ENCODE measurements at places on chromosomes 4 and X.

GRCh38 chrX:74578137-74578536 is 36.3 kb downstream of the RLIM start:
- H3K4me1 ChIP-seq, result no peaks in the 10 kb centered on the region
- H3K27me3 ChIP-seq, result no peaks in the 10 kb centered on the region
- H3K4me3 ChIP-seq, result no peak overlapping the region

GRCh38 chrX:77918568-77918967 is 8.1 kb downstream of the ATP7A start:
- no peaks in the 10 kb centered on the region for H3K36me3 ChIP-seq
- no peak overlapping the region for H3K4me3 ChIP-seq
- H3K27ac ChIP-seq, result no peak overlapping the region

- no peak overlapping the region for H3K4me3 ChIP-seq
- no peaks in the 10 kb centered on the region for H3K36me3 ChIP-seq
- H3K27ac ChIP-seq, result no peak overlapping the region
- H3K4me1 ChIP-seq, result peaks cover 32% of the 10 kb centered on the region
- DNase-seq, result no peak
These were observed 17.8 kb downstream of the JADE1 start for GRCh38 chr4:128827296-128827695.

DNA sequence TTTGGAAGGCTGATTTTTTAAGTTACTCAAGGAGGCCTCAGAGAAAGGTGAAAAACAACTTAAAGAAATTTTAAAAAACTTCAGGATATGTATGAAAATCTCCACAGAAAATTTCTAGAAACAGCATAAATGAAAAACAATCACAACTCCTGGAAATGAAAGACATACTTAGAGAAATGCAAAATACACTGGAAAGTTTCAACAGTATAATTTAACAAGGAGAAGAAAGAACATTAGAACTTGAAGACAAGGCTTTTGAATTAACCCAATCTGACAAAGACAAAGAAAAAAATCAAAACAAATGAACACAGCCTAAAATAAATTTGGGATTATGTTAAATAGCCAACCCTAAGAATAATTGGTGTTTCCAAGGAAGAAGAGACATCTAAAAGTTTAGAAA is 300.5 kb downstream of the ANTXR2 start:
- H3K36me3 ChIP-seq, result no peaks in the 10 kb centered on the region
- no peak overlapping the region for H3K4me3 ChIP-seq
- no peaks in the 10 kb centered on the region for H3K27me3 ChIP-seq
- no peak overlapping the region for H3K27ac ChIP-seq
- no peaks in the 10 kb centered on the region for H3K4me1 ChIP-seq
- no peak for DNase-seq

GRCh38 chr4:147492761-147493160 is 11.9 kb downstream of the EDNRA start:
- H3K27me3 ChIP-seq, result no peaks in the 10 kb centered on the region
- no peak overlapping the region for H3K27ac ChIP-seq
- no peak overlapping the region for H3K4me3 ChIP-seq
- no peak for DNase-seq
- no peaks in the 10 kb centered on the region for H3K36me3 ChIP-seq
- H3K4me1 ChIP-seq, result peaks cover 5% of the 10 kb centered on the region

GRCh38 chr4:829291-829690 is 3.4 kb upstream of the CPLX1 start:
- no peak overlapping the region for H3K4me3 ChIP-seq
- peaks cover 28% of the 10 kb centered on the region for H3K27me3 ChIP-seq
- H3K4me1 ChIP-seq, result peaks cover 20% of the 10 kb centered on the region
- H3K27ac ChIP-seq, result no peak overlapping the region
- DNase-seq, result peak; percentile 41

GRCh38 chr4:68499021-68499420 is 51.8 kb downstream of the TMPRSS11E start:
- no peaks in the 10 kb centered on the region for H3K27me3 ChIP-seq
- no peaks in the 10 kb centered on the region for H3K36me3 ChIP-seq
- no peak for DNase-seq
- H3K4me3 ChIP-seq, result no peak overlapping the region
- no peak overlapping the region for H3K27ac ChIP-seq
- peaks cover 4% of the 10 kb centered on the region for H3K4me1 ChIP-seq

DNA sequence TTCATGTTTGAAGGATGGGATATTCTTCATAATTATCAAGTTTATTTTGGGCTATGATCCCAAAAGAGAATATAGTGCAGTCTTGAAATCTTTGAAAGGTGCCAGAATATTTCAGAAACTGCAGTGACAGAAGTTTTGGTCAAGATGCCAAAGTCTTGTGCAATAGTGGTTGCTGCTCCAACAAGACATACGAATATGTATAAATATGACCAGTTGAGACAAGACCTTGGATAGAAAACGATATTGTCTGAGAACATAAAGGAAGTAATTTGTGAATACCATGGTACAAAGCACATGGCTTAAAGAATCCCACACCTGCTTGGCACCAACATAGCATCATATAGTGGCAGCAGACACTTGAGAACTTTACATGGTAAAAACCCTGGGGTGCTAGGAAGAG is 48.6 kb upstream of the AMELX start:
- no peaks in the 10 kb centered on the region for H3K36me3 ChIP-seq
- H3K4me3 ChIP-seq, result no peak overlapping the region
- H3K4me1 ChIP-seq, result no peaks in the 10 kb centered on the region
- no peak for DNase-seq
- H3K27ac ChIP-seq, result no peak overlapping the region

GRCh38 chrX:41003506-41004270 is 81.6 kb upstream of the USP9X start:
- H3K27ac ChIP-seq, result no peak overlapping the region
- DNase-seq, result no peak
- H3K4me3 ChIP-seq, result no peak overlapping the region
- no peaks in the 10 kb centered on the region for H3K27me3 ChIP-seq
- H3K36me3 ChIP-seq, result no peaks in the 10 kb centered on the region
- peaks cover 6% of the 10 kb centered on the region for H3K4me1 ChIP-seq

GRCh38 chr4:182143086-182143821 is 99.9 kb upstream of the TENM3 start:
- no peak for DNase-seq
- H3K27ac ChIP-seq, result peak overlapping the region; percentile 71
- H3K27me3 ChIP-seq, result peaks cover 92% of the 10 kb centered on the region
- peaks cover 39% of the 10 kb centered on the region for H3K4me1 ChIP-seq

- no peaks in the 10 kb centered on the region for H3K36me3 ChIP-seq
- H3K4me1 ChIP-seq, result no peaks in the 10 kb centered on the region
- no peak overlapping the region for H3K27ac ChIP-seq
- H3K4me3 ChIP-seq, result no peak overlapping the region
- no peaks in the 10 kb centered on the region for H3K27me3 ChIP-seq
- DNase-seq, result no peak
These were observed 297.2 kb upstream of the LDB2 start for GRCh38 chr4:17195461-17196275.

DNA sequence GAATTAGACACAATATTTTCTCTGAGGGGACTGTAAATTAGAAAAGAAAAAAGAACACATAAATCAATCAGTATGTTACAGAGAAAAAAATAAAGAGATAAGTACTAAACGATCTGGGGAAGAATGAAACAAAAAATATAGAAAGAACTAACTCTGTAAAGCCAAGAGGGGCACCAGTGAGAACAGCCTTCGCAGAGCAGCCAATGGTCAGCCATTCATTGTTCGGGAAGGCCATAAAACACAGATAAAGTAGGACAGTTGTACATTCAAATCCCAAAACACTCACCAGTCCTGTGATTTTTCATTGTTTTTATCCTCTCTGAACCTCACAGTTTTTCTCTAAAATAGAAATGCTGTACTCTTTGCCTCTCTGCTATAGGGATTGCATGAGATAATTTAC is 127.9 kb downstream of the NEK1 start:
- H3K27ac ChIP-seq, result no peak overlapping the region
- no peak for DNase-seq
- H3K36me3 ChIP-seq, result no peaks in the 10 kb centered on the region
- H3K4me1 ChIP-seq, result no peaks in the 10 kb centered on the region
- no peak overlapping the region for H3K4me3 ChIP-seq
- H3K27me3 ChIP-seq, result no peaks in the 10 kb centered on the region

DNA sequence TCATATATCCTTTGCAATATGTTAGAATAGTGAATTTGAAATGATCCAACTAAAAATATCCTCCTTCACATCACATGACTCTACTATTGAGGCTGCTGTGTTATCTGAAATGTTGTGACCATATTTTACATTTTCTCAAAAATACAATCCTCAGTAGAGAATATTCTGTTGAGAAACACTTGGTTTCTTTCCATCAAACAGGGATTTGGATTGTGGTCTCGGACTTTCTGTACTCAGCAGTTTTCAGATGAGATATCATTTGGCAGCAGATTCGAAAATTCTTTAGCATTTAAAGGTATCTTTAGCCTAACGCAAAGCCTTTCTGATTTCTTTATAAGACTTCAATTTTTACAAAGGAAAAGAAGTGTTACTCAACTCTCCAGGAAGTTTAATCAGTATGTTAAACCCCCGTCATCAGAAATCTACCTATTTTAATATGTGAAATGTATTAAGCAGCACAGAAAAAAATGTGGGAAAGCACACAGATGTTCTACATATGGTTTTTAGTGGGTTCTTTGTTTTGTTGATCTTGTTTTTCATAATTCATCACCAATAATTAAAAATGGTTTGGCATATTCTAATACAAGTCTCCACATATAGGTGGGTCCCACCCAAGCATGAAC is 55.4 kb upstream of the ANXA3 start:
- no peaks in the 10 kb centered on the region for H3K27me3 ChIP-seq
- no peaks in the 10 kb centered on the region for H3K4me1 ChIP-seq
- H3K36me3 ChIP-seq, result no peaks in the 10 kb centered on the region
- H3K27ac ChIP-seq, result no peak overlapping the region
- no peak for DNase-seq

DNA sequence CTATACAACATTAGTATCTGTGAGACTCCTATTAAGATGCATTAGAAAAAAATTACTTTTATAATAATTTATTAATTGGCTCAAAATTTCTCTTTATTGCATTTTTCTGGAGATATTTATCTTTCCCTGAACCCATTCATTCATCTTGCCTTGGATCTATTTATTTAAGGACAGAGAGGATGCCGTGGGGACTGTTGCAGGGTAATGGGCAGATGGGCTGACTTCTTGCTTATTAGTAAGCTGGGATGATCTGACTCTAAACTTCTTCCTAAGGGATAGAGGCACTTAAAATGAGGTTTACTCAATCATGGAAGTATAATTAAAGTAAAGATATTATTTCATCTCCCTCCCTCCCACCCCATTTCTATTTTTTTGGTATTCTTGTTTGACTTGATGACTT is 18.2 kb upstream of the ANK2 start:
- no peak for DNase-seq
- H3K4me3 ChIP-seq, result no peak overlapping the region
- H3K27me3 ChIP-seq, result no peaks in the 10 kb centered on the region
- no peaks in the 10 kb centered on the region for H3K4me1 ChIP-seq
- no peaks in the 10 kb centered on the region for H3K36me3 ChIP-seq

GRCh38 chr4:122218762-122219161 is 66.6 kb downstream of the BLTP1 start:
- H3K4me3 ChIP-seq, result no peak overlapping the region
- H3K36me3 ChIP-seq, result peaks cover 69% of the 10 kb centered on the region
- DNase-seq, result no peak
- H3K27ac ChIP-seq, result no peak overlapping the region
- H3K4me1 ChIP-seq, result no peaks in the 10 kb centered on the region

DNA sequence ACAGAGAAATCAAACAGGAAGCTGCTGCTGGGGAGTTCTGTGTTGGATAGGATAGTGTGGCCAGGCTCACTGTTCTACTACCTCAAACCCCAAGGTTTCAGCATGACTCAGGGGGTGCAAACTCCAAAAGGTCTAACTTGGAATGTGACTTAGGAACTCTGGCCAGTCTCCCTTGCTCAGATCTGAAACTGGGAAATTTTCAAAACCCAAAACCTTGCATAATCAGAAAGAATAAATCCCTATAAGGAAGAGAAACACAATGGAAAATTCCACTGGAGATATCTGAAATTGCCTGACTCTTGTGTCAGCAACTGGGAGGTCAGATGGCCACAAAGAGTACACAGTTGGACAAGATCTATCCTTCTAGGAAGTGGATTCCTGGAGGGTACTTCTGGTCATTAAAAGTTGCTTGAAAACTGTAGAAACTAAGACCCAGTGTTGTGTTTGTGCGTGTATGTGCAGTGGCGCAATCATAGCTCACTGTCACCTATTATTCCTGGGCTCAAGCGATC is 58.0 kb downstream of the PPEF2 start:
- H3K27me3 ChIP-seq, result no peaks in the 10 kb centered on the region
- H3K4me3 ChIP-seq, result no peak overlapping the region
- H3K27ac ChIP-seq, result no peak overlapping the region

- H3K4me3 ChIP-seq, result no peak overlapping the region
- DNase-seq, result no peak
- H3K27ac ChIP-seq, result no peak overlapping the region
- H3K27me3 ChIP-seq, result no peaks in the 10 kb centered on the region
- peaks cover 7% of the 10 kb centered on the region for H3K4me1 ChIP-seq
These were observed 52.2 kb downstream of the FRYL start for GRCh38 chr4:48727666-48728459.

- H3K4me3 ChIP-seq, result no peak overlapping the region
- no peaks in the 10 kb centered on the region for H3K27me3 ChIP-seq
These were observed 636 bp upstream of the EOLA1 start for GRCh38 chrX:149540131-149540620.

GRCh38 chr4:84639145-84639544 is 56.2 kb downstream of the CDS1 start:
- no peaks in the 10 kb centered on the region for H3K36me3 ChIP-seq
- H3K4me3 ChIP-seq, result no peak overlapping the region
- DNase-seq, result no peak
- H3K4me1 ChIP-seq, result no peaks in the 10 kb centered on the region

GRCh38 chr4:54908763-54909162 is 216.6 kb downstream of the KDR start:
- no peaks in the 10 kb centered on the region for H3K4me1 ChIP-seq
- H3K36me3 ChIP-seq, result no peaks in the 10 kb centered on the region
- H3K27ac ChIP-seq, result no peak overlapping the region
- no peaks in the 10 kb centered on the region for H3K27me3 ChIP-seq
- no peak overlapping the region for H3K4me3 ChIP-seq

GRCh38 chr4:92241094-92241493 is 62.7 kb upstream of the GRID2 start:
- no peak overlapping the region for H3K4me3 ChIP-seq
- H3K4me1 ChIP-seq, result no peaks in the 10 kb centered on the region
- H3K36me3 ChIP-seq, result no peaks in the 10 kb centered on the region
- H3K27me3 ChIP-seq, result no peaks in the 10 kb centered on the region
- no peak for DNase-seq
